ENCODE measurements at places on chromosomes 6 and 20.

GRCh38 chr20:10763112-10763511, 89.3 kb upstream of the JAG1 start:
- no peak for DNase-seq

DNA sequence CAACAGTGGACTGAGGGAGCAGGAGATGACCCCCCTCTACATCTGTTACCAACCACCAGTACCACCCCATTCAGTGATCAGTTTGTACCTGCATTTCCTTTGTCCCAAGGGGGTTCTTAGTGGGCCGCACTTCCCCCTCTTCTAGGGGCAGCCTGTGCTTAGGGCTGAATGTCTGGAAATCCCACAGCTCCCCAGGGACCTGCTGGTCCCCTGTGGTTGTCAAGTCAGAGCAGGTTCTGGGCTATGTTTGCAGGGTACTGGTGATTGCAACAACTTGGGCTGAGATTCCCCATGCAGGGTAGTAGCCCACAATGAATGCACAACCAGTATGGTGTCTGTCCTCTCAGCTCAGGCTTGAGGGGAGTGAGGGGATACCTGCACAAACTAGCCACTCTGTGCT, 39.7 kb upstream of the COL10A1 start:
- no peak for DNase-seq

- DNase-seq: no peak
Observed at GRCh38 chr6:3523966-3524365, 67.1 kb upstream of the SLC22A23 start.

- no peak for DNase-seq
Observed at GRCh38 chr6:25844518-25844917, 12.7 kb upstream of the SLC17A1 start.

DNA sequence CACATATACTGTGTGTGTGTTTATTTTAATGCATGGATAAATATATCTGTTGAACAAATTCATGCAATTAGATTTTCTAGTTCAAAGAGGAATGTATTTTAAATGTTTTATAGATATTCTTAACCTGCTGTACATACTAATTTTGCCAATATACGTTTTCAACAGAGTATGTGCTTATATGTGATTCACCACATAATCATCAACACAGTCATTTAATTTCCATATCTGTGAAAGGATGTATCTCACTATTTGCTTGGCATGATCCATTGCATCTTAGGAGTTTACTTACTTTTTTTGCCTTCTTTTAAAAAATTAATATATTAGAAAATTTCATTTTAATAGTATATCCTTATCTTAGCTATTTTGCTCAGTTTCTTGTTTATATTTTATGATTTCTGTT, 902.3 kb upstream of the CITED2 start:
- DNase-seq: no peak
